Germinal center (tissue), 1 donor: ENCODE measurements at places on chromosomes 5 and 9.

DNA sequence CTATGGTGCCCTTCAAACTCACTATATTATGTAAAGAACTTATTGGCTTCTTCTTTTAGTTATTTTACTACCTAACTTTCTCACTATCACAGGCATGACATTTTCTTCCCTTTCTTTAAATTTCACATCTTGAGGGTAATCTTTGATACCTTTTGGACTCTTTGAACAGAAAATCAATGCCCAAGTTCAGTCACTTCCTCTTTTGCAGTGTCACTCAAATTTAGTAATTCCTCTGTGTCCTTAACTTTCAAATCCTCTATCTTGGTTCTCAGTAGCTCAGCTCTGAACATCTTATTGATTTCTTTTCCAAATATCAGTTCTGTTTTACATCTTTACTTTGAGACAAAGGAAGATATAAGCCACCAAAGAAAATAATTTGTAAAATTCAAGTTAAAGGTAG is 25.5 kb downstream of the CNTLN start:
- DNase-seq: peak; percentile 6

GRCh38 chr9:96249746-96250145 is 52.2 kb downstream of the HSD17B3 start:
- no peak for DNase-seq

DNA sequence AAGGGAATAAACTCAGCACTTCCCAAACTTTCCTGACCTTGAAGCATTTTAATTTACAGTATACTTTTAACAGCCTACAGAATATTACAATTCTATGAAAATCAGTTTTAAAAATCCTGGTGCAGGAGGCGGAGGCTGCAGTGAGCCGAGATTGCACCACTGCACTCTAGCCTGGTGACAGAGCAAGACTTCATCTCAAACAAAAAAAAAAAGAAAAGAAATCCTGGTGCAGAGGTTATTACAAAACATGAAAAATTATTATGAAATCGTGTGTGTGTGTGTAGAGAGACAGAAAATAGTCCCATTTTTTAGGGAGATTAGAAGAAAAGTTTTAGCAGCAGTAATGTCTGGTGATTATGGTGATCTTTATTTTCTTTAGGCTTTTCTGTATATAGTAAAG is 26.9 kb downstream of the GOLPH3 start:
- DNase-seq: no peak

DNA sequence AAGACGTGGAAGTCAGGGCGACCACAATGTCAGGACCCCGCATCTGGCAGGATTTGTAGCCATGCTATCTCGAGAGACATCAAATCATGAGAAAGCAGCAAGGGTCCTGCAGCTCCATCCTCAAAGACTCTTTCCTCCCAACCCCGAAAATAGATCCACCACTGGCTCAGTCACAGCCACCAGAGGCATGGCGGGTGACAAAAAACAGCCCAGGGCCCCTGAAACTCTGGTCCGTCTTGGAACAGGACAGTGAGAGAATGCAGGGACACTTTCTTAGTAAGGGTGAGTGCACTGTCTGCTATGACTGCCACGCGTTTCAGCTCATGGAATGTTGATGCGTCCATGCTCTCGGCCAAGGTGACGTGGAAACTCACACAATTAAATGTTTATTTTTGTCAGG is 220.9 kb downstream of the IRX2 start:
- no peak for DNase-seq

GRCh38 chr5:78675956-78676730 is 27.6 kb upstream of the LHFPL2 start:
- no peak for DNase-seq

DNA sequence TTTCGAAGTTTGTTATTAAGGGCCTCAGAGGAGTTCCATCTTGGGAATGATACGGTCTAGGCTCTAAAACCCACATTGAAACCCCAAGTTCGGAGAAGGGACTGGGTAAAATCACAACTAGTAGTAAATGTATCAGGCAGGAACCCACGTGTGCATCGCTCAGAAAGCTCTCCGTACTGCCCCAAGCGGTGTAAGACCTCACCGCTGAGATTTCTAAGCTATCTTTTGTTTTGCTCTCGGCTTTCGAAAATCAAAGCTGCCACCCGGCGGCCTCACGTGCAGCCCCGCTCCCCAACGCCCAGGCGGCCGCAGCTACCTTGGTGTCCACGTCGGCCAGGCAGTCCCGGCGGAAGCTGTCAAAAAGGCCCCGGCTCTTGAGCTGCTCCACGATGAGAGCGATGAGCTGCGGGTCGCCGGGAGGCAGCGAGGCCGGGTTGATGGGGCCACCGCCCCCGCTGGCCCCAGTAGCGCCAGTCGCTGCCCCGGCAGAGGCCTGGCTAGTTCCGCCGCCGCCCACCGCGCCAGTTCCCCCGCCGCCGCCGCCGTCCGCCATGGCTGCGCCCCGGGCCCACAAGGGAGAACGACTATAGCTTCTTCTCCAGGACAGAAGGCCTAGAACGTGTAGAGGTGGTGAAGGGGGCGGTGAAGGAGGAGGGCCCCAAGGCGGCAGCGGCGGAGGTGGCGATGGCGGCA is 420 bp downstream of the BOD1 start:
- peak; percentile 80 for DNase-seq

- DNase-seq: no peak
Observed at GRCh38 chr9:38281917-38282316, 110.6 kb upstream of the ALDH1B1 start.

DNA sequence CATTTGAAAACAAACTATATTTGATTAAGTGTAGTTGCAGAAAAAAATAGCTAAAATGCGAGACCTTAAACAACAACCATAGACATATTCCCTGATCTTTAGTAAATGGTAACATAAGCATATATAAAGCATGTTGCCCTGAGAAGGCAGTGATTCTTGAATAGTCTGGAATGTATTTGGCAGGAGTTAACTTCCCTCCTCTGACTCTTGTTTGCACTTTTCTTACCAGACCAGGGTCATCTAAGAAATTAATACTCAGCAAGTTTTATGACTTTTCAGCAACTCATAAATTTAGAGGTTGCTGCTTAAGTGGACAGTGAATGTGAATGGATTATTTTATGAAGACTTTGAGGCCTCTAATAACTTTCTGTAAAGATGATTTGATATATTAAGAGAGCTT is 55.3 kb upstream of the NUDT12 start:
- no peak for DNase-seq
